Stimulated activated CD4-positive, alpha-beta T cell treated with anti-CD3 and anti-CD28 coated beads, Interleukin-2, amount 100 ng/mL, for 48 hours (primary cell): ENCODE measurements at places on chromosomes 7 and 10.

GRCh38 chr10:104029521-104029860 is 56.2 kb downstream of the COL17A1 start:
- no peak for DNase-seq

DNA sequence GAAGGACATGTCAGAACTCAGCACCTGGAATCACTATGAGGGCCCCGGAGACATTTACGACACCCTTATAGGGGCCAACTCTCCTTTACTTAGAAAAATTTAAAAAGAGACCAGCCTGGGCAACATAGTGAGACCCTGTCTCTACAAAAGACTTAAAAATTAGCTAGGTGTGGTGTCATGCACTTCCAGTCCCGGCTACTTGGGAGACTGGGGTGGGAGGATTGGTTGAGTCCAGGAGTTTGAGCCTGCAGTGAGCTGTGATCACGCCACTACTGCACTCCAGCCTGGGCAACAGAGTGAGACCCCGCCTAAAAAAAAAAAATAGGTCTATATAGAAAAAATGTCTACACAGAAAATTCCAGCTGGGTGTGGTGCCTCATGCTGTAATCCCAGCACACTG is 7.5 kb upstream of the CYTH3 start:
- DNase-seq = no peak

GRCh38 chr10:3874990-3875841 is 90.2 kb upstream of the KLF6 start:
- DNase-seq = no peak

DNA sequence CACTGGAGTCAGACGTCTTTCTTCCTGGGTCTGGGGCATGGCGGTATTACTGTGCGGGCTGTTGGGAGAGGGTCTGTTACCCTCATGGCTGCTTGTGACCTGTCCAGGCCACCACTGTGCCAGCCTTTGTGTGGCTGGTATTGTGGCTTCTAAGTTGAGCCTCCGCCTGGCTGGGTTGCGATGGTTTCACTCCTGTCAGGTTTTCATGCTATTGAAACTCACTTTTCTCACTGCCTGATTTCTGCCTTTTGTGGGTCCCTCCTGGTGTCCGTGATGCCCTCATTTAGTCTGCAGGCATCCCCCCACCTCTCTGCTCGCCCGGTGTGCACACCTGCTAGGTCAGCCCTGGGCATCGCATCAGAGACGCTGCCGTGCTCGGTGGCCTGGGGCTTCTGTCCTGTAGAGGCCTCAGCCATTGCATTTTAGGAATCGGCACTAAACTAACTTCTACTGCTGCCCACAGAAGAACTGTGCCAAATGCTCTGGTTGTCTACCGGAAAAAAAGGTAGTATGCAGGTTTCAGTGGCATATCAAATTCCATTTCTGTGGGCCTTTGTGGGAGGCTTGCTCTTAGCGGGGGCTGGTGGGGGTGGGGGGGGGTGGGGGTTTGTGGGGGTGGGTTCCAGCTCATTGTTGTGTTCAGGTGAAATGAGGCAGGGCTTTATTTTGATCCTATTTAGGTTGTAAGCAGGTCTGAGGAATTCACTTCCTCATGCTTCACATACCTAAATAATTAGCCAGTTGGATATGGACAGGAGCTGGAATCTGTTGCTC is 64.3 kb downstream of the MGMT start:
- no peak for DNase-seq
